ENCODE measurements at places on chromosomes 6 and 20.

DNA sequence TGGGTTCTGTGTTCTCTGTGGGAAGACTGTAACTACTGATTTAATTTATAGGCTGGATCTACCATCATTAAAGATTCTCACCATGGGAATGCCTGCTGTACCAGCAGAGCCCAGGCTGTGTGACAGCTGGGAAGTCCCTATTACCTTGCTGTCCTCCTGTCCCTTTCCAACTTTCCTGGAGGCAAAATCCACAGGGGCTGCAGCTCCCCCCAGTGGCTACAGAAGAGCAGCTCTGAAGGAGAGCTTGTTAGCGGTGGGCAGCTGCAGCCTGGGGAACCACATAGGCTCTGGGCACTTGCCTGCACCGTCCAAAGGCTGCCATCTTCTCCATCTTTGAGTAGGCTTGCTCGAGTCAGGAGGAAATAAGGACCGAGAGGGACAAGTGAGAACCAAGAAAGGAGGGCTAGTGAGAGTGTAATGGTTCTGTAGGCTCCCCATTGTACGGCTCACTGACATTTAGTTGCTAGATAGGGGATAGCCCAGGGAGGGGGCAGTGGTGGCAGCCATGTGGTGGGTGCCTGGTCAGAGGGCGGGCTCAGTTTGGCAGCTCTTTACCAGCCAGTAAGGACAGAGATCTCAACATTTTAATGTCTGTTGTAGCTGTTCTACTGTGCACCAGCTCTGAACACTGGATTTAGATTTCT is 155.1 kb upstream of the MLIP start:
- DNase-seq = no peak

GRCh38 chr6:123276546-123276980 is 280.5 kb downstream of the CLVS2 start:
- no peak for DNase-seq

DNA sequence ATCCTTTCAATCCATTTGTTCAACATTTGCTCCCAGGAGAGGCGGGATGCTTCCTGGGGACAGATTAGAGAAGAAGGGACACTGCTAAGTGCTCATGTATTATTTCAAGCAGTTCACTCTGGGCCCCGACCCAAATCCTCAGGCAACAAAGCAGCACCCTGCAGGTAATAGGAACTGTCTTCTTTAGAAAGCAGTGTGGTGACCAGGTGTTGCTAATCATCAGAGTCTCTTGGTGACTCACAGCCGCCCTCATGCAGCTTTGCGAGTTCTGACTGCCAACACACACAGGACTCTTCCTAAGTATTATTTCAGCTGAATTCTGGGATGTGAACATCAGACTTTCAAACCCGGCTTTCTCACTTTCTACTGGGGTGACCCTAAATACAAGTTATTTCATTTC is 356.4 kb downstream of the PRKN start:
- no peak for DNase-seq

DNA sequence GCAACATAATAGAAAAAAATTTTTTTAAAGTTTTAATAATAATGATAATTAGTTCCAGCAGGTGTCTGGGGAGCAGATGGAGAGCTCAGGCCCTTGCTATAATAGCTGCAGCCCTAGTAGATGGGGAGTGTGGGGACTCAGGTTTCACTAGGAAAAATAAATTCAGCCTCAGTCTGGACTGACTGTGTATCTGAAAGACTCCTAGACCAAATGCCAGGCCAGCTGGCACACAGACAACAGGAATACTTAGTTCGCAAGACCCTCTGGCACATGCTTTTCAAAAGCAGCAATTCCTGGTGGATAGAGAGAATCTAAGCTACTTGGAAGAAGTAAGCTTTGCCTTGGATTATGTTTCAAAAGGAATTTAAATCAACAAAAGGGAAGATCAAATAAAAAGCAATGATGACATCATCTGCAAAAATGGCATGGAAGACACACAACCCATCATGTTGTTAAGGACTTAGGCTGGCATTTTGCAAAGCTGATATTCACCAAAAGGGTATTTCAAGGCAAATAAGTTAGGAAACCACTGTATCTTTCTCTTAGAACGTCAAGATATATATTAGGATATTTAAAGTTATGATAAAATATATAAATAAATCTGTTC is 107.8 kb downstream of the RNGTT start:
- DNase-seq = no peak

- no peak for DNase-seq
These were observed 603.9 kb upstream of the SLC35B3 start for GRCh38 chr6:9039258-9039657.

DNA sequence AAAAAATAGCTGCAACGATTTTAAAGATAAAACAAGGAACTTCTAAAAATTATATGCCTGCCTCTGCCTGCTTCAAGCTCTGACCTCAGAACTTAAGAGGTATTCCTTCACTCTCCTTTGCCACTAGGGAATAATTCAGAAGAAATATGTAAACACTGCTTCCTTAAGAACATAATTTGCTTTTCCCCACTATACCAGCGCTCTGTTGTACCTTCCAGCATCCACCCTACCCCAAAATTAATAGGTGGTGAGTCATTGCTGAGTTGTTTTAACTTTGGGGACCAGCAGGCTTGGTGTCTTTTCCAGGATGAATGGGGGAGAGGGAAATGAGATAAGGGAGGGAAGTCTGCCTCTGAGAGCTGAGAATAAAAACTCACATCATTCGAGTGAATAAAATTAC is 107.7 kb upstream of the ATXN1 start:
- no peak for DNase-seq

DNA sequence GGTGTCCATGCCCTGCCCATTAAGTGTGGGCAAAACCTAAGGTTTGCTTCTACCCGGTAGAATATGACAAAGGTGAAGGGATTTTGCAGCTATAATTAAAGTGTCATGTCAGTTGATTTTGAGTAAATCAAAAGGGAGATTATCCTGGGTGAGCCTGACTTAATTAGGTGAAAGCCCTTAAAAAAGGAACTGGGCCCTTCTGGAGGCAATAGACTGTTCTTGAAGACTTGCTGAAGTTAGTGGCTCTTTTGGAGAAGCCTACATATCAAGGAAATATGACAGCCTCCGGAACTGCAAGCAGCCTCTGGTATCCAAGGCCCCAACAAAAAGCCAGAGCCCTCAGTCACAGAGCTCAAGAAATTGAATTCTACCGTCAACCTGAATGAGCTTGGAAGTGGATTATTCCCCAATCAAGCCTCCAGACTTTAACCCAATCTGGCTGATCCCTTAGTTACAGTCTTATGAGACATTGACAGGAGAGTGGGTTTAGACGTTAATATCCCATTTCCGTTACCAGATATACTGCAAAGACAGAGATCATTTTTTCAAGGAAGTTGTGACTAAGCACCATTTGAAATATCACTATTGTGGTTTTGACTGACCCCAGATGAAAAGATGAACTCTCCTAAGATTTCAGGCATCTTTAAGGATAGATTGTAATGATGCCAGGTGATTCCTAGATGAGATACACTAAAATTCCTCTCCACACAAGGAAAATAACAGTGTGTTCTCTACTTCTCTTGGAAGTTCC is 303.4 kb downstream of the PLCB1 start:
- DNase-seq = no peak

- no peak for DNase-seq
These were observed at the start of gene HELZ2 for GRCh38 chr20:63574156-63574828. Gene HELZ2 (minus strand): TSS chr20:63574239. CDS start chr20:63572385, 1,854 bp downstream.

DNA sequence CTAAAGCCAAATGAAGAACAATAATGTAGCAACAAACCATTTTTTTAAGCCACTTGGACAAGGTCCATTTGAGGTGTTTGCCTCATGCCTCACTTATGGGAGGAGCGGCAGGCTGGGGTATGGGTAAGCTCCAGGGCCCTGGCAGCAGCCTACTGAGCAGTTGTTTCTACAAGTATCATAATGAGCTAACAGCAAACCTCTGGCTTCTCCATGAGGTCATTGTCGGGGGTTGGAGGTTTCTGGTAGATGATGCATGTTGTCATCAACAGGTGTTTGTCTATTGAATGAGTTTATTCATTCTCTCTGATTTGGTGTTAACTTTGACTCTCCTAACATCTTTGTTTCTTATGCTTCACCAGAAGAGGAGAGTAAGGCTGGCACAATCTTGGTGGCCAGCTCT is 150.7 kb downstream of the TBC1D7 start:
- DNase-seq = no peak

GRCh38 chr6:143328876-143329275 is 121.6 kb downstream of the ADAT2 start:
- no peak for DNase-seq

- no peak for DNase-seq
These were observed 1719.9 kb downstream of the GRIK2 start for GRCh38 chr6:103113416-103113815.

- no peak for DNase-seq
These were observed 9.6 kb downstream of the DSE start for GRCh38 chr6:116380346-116380745.

DNA sequence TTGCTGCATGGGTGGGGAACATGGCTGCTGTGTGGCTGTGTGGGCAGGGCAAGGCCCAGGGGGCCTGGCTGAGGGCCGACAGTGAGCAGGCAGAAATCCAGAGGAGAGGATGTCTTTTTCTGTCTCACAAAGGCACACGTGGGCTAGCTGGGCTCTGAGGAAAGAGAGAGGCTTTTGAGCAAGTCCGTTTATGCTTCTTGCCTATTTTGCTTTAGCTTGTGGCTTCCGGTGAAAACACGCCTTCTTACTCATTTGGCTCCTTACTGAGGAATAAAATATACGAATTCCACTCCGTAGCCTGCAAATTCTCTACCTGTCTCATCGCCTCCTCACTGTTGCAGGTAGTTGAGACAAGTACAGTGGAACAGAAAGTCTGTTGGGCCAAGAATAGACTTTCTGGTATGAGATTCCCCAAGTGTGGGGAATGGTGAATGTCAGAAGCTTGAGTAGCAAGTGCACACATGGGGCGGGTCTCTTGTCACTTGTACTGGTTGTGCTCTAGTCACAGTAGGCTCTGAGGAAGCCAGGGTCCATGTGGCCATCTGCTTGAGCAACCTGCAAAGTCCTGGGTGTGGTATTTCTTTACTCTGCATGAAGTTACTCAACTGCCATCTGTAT is 28.4 kb downstream of the WRNIP1 start:
- DNase-seq = peak; percentile 69

- no peak for DNase-seq
These were observed 211.9 kb downstream of the CDH26 start for GRCh38 chr20:60170116-60170515.

GRCh38 chr6:127582777-127583462 is 5.9 kb downstream of the C6orf58 start:
- DNase-seq = no peak

GRCh38 chr20:39630215-39630908 is 668.2 kb downstream of the DHX35 start:
- DNase-seq = no peak

- no peak for DNase-seq
These were observed 255.5 kb upstream of the RUNX2 start for GRCh38 chr6:45072673-45073072.

DNA sequence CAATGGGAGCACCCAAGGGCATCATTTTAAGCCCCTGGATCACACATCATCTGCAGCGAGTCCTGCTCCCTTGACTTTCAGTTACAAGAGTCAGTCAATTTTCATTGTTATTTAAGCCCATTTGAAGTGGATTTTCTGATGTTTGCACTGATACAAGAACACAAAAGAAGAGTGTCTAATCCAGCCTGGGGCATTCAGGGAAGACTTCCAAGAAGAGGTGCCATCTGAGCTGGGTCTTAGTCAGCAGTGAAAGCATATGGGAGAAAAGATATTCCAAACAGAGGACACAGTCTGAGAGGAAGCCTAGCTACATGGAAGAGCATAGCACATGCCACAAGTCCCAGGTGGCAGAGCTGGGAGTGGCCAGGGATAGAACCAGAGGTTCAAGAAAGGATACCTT is 10.4 kb upstream of the FOXP4 start:
- DNase-seq = no peak

GRCh38 chr20:51563486-51564332 is 21.2 kb upstream of the NFATC2 start:
- no peak for DNase-seq

All from SIG-M5 (cell line).